Mesothelial cell of epicardium (in vitro differentiated cells): ENCODE measurements at places on chromosomes 11 and 22. TPM values are rescaled to one million over a fixed set of nuclear protein-coding genes. Genes with fewer than 3 reads are reported as not detected.

Gene SEPTIN5
- total RNA-seq: 32.2 to 42.1 TPM (median 36.2 TPM) in 3 replicates

Gene TMEM151A
- 1.3 to 1.8 TPM (median 1.6 TPM) in 3 replicates for total RNA-seq

DNA sequence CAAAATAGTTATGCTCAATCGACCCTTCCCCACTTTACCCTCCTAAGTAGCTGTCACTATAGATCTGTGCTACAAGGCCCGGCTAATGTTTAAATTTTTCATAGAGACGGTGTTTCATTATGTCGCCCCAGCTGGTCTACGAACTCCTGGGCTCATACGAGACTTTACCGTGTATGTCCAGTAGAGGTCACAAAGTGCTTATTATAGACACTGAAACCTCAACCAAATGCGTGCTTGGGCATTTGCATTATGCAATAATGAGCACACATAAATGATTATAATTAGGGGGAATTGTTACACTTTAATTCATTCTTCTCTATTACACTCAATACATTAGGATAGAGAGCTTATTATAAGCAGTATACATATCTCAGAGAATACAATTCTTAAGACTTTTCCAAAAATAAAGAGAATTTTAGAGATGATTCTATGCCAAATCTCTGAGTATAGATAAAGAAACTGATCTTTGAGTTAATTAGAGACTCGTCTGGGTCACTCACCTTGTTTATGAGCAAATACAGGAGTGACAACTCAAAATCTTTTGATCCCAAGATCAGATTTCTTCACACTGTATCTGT, 12.5 kb upstream of the MRPL16 start:
- H3K27me3 ChIP-seq: no peaks in the 10 kb centered on the region
- H3K36me3 ChIP-seq: no peaks in the 10 kb centered on the region
- H3K27ac ChIP-seq: no peak overlapping the region
- H3K4me1 ChIP-seq: no peaks in the 10 kb centered on the region
- no peak overlapping the region for H3K4me3 ChIP-seq
- DNase-seq: no peak

- H3K36me3 ChIP-seq: no peaks in the 10 kb centered on the region
- peak; percentile 52 for DNase-seq
- H3K4me3 ChIP-seq: no peak overlapping the region
- H3K27ac ChIP-seq: no peak overlapping the region
These were observed 20.7 kb downstream of the ELF5 start for GRCh38 chr11:34492806-34493414.

DNA sequence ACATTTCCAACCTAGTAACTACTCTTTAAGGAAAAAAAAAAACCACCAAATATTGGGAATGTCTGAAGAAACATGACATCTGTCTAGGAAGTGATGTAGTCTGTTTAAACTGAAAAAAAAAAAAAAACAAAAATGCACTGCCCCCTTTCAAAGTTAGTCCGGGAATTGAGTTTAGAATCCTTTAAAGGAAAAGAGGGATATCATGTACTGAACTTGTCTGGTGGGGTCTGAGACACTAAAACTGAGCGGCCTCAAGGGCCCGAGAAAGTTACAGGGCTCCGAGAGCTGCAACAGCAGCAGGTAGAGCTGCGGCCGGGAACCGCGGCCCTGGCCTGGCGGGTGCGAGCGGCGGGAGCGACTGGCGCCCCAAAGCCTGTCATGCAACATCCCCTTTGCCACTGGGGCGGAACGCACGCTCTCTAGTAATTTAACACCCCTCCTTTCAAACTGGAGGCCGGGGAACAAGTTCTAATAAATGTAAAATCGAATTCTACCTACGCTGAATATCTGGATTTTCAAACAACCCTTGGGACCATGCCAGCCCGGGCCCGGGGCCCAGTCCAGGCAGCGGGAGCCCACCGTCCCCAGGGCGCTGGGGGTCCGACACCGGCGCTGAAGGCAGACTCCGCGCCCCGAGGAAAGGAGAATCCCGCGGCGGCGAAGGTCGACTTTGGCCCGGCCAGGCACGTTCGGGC, 736 bp downstream of the RDX start:
- peak; percentile 69 for DNase-seq
- H3K4me1 ChIP-seq: peaks cover 45% of the 10 kb centered on the region
- peaks cover 7% of the 10 kb centered on the region for H3K27me3 ChIP-seq
- peak overlapping the region; percentile 95 for H3K27ac ChIP-seq

DNA sequence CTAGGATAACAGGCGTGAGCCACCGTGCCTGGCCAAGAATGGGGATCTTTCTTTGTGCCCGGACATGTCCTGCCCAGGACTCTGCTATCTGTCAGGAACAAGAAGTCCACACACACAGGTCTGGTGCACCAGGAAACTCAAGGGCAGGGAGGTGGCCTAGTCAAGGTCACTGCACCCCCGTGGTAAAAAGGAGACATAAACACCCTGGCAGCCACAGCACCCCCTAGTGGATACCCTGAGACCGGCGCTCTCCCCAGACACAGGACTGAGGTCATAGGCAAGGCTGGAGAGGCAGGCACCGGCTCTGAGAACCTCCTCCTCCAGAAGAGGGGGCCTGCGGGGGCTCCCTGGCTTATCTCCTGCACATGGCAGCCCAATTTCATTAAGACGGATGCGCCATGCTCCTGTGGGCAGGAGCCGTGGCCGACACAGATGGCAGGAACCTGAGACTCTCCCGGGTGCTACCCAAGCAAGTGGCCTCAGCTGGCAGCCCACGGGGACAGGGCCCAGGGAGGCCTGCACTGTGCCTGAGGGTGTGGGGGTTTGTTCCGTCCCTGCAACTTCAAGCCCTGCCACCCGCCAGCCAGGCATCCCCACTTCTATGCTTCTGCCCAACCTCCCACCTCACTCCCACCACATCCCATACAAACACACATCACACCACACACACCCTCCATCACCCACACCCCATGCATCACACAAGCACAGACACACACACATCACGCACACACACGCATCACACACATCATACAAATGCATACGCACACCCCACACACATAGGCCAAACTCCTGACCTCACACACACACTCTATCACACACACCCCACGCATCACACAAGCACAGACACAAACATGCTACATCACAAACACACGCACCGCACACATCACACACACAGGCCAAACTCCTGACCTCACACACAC, 19.6 kb downstream of the MACROD1 start:
- no peak overlapping the region for H3K27ac ChIP-seq
- no peaks in the 10 kb centered on the region for H3K27me3 ChIP-seq
- no peaks in the 10 kb centered on the region for H3K36me3 ChIP-seq
- DNase-seq: no peak
- no peak overlapping the region for H3K4me3 ChIP-seq
- peaks cover 22% of the 10 kb centered on the region for H3K4me1 ChIP-seq

DNA sequence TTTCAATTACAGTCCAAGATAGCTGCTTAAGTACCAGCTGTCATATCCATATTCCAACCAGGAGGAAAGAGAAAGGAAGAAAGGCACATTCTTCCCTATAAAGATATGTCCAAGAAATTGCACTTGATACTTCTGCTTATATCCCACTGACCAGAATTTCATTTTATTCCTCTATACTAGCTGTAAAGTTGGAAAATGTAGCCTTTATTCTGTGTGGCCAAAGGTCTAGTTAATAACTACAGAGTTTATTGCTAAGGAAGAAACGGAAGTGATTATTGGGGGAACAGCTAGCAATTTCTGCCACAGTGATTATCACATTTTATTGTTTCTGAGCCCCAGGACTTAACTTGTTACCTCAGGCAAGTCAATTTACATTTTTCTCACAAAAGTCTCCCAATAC, 213.8 kb downstream of the TTC28 start:
- H3K27me3 ChIP-seq: no peaks in the 10 kb centered on the region
- peaks cover 25% of the 10 kb centered on the region for H3K4me1 ChIP-seq

DNA sequence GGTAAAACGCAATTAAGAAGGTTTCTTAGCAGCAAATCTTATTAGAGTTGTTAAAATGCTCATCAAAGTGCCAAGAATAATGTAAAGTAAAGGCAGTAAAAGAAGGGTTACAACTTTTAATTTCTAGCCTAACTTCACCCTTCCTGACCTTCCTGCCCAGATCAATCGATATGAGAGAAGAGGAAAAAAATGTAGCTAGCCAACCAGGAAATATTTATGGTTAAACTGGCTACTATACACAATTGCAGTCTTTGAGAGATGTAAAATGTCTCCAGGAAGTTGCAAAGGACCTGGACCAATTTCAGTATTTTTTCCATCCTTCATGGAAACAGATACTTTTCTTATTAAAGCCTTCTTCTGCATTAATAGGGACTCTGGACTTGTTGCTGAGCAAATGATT, 141.8 kb upstream of the CCDC90B start:
- no peak overlapping the region for H3K4me3 ChIP-seq
- H3K4me1 ChIP-seq: no peaks in the 10 kb centered on the region
- no peak overlapping the region for H3K27ac ChIP-seq
- H3K27me3 ChIP-seq: no peaks in the 10 kb centered on the region
- no peak for DNase-seq

DNA sequence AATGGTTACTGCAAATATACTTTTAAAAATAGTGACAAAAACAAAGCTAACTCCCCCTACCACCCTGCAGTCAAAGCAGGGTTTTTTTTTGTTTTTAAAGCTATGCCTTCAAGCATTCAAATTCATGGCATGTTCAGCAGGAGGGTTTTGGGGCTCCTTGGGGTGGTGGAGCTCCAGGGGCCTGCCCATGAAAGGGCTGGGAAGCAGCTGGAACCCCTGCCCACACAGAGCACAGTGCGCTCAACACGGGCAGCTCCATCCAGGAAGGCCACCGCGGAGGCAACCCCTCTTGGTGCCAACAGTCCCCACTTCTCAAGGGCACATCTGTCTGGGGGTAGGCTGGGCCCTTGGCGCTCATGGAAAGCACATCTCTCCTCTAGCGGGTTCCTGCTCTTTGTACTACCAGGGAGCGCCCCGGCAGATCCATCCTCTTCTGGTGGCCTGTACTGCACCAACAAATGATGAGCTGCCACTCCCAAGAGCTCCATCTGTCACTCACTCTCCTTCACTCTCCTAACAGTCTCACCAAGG, 16.6 kb upstream of the PHLDA2 start:
- H3K27ac ChIP-seq: peak overlapping the region; percentile 5
- DNase-seq: no peak
- peaks cover 17% of the 10 kb centered on the region for H3K36me3 ChIP-seq

DNA sequence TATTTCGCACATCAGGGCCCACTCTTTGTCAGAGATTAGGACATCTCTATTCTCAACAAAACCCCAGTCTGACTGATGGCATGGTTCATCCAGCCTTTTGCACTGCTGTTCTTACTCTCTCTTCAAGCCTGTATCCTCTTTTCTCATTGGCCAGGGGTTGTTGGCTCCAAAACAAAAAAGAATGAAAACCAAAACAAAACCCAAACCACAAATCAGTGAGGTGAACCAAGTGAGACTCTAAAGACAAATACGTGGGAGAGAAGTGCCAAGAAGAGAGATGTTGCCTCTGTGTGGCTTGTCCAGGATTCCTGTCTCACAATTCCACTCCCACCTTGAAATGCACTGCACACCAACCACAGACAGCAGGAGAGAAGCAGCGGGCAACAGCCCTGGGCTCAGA, 278.9 kb upstream of the NARS2 start:
- peaks cover 59% of the 10 kb centered on the region for H3K4me1 ChIP-seq
- no peak for DNase-seq
- H3K36me3 ChIP-seq: peaks cover 7% of the 10 kb centered on the region
- no peak overlapping the region for H3K27ac ChIP-seq
- no peaks in the 10 kb centered on the region for H3K27me3 ChIP-seq
